Activated CD4-positive, alpha-beta memory T cell treated with anti-CD3 and anti-CD28 coated beads, Interleukin-2, amount 10 ng/mL, durations not matched to agents 7 days and 5 days (primary cell): ENCODE measurements at places on chromosomes 12 and 14. TPM values are rescaled to one million over a fixed set of nuclear protein-coding genes. Genes with fewer than 3 reads are reported as not detected.

- DNase-seq, result no peak
- peak overlapping the region; percentile 24 for H3K27ac ChIP-seq
- peaks cover 87% of the 10 kb centered on the region for H3K36me3 ChIP-seq
Measured at GRCh38 chr12:122518908-122519307, 7.8 kb downstream of the RSRC2 start.

GRCh38 chr14:52299692-52300278 is 14.3 kb upstream of the PTGER2 start:
- peaks cover 41% of the 10 kb centered on the region for H3K4me1 ChIP-seq
- no peak overlapping the region for H3K4me3 ChIP-seq

GRCh38 chr12:9027161-9028059 is 38.1 kb downstream of the KLRG1 start:
- peak overlapping the region; percentile 57 for H3K4me3 ChIP-seq
- peak; percentile 55 for DNase-seq
- peaks cover 15% of the 10 kb centered on the region for H3K36me3 ChIP-seq
- peak overlapping the region; percentile 77 for H3K27ac ChIP-seq

- H3K27ac ChIP-seq, result peak overlapping the region; percentile 17
- no peak for DNase-seq
- peaks cover 95% of the 10 kb centered on the region for H3K36me3 ChIP-seq
- H3K4me3 ChIP-seq, result no peak overlapping the region
Measured at GRCh38 chr12:54522243-54522642, 24.7 kb downstream of the NCKAP1L start.

- H3K36me3 ChIP-seq, result no peaks in the 10 kb centered on the region
- no peak overlapping the region for H3K27ac ChIP-seq
- H3K4me3 ChIP-seq, result no peak overlapping the region
Measured at GRCh38 chr12:5969974-5970690, 25.1 kb upstream of the ANO2 start.

- H3K27me3 ChIP-seq, result peaks cover 7% of the 10 kb centered on the region
- DNase-seq, result peak; percentile 46
- no peaks in the 10 kb centered on the region for H3K36me3 ChIP-seq
- H3K4me3 ChIP-seq, result no peak overlapping the region
- no peak overlapping the region for H3K27ac ChIP-seq
Measured at GRCh38 chr14:34722723-34723545, 8.5 kb upstream of the CFL2 start.

- H3K4me1 ChIP-seq, result no peaks in the 10 kb centered on the region
- no peak for DNase-seq
- H3K4me3 ChIP-seq, result no peak overlapping the region
- H3K27ac ChIP-seq, result no peak overlapping the region
- H3K27me3 ChIP-seq, result peaks cover 35% of the 10 kb centered on the region
- H3K36me3 ChIP-seq, result no peaks in the 10 kb centered on the region
Measured at GRCh38 chr14:51792809-51793208, 67.6 kb upstream of the GNG2 start.

- no peaks in the 10 kb centered on the region for H3K36me3 ChIP-seq
- no peaks in the 10 kb centered on the region for H3K27me3 ChIP-seq
- DNase-seq, result no peak
Measured at GRCh38 chr12:115199831-115200230, 515.9 kb upstream of the TBX3 start.

- H3K27ac ChIP-seq, result no peak overlapping the region
- H3K4me3 ChIP-seq, result no peak overlapping the region
- no peaks in the 10 kb centered on the region for H3K36me3 ChIP-seq
Measured at GRCh38 chr14:36701132-36701531, 39.5 kb downstream of the PAX9 start.

DNA sequence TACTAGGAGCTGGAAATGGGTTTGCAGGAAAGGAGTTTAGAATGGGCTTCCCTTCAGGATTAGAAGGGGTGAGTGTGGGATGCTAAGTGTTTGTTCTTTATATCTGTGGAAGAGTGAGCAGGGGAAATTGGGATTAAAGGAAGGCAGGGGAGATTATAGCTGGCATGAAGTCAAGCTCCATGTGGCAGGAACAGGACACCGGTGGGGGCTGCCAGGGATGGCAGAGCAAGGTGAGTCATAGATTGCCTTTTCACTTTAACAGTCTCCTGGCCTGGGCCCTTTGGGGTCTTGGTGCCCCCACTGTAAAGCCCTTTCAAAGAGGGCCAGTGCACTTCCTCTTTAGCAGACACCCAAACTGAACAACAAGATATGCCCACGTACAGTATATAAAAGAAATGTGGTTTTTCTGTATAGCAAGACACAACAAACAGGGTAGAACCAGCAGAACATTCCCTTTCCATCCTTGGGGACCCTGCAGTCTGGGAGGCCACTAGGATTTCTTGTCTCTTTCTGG is 23.1 kb upstream of the FBXO21 start:
- no peak for DNase-seq
- no peaks in the 10 kb centered on the region for H3K4me1 ChIP-seq
- no peak overlapping the region for H3K27ac ChIP-seq

- H3K27ac ChIP-seq, result no peak overlapping the region
- H3K4me1 ChIP-seq, result peaks cover 39% of the 10 kb centered on the region
- H3K4me3 ChIP-seq, result no peak overlapping the region
- H3K36me3 ChIP-seq, result peaks cover 3% of the 10 kb centered on the region
- H3K27me3 ChIP-seq, result peaks cover 8% of the 10 kb centered on the region
Measured at GRCh38 chr12:51028126-51028812, 2.1 kb upstream of the SLC11A2 start.

DNA sequence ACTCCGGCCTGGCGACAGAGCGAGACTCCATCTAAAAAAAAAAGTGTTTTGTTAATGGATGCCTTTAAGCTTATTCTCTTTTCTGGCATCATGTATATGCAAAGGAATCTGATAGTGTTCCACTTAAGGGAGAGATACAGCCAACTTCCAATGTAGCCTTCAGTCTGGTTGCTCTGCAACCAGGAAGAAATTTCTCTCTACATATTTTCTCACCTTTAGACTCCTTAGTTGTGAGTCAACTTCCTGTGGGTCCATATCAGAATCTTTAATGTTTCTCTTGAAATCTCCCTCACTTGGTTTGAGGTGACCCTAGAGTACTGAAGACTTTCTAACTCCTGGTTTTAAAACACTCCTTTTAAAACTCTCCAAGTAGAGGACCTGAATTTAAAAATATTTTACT is 340.4 kb downstream of the SLC6A15 start:
- no peaks in the 10 kb centered on the region for H3K27me3 ChIP-seq
- H3K36me3 ChIP-seq, result no peaks in the 10 kb centered on the region
- no peaks in the 10 kb centered on the region for H3K4me1 ChIP-seq
- no peak overlapping the region for H3K4me3 ChIP-seq
- no peak for DNase-seq

- no peak overlapping the region for H3K4me3 ChIP-seq
- no peaks in the 10 kb centered on the region for H3K4me1 ChIP-seq
- peaks cover 4% of the 10 kb centered on the region for H3K27me3 ChIP-seq
- no peak overlapping the region for H3K27ac ChIP-seq
Measured at GRCh38 chr14:71237556-71237955, 330.3 kb downstream of the PCNX1 start.

DNA sequence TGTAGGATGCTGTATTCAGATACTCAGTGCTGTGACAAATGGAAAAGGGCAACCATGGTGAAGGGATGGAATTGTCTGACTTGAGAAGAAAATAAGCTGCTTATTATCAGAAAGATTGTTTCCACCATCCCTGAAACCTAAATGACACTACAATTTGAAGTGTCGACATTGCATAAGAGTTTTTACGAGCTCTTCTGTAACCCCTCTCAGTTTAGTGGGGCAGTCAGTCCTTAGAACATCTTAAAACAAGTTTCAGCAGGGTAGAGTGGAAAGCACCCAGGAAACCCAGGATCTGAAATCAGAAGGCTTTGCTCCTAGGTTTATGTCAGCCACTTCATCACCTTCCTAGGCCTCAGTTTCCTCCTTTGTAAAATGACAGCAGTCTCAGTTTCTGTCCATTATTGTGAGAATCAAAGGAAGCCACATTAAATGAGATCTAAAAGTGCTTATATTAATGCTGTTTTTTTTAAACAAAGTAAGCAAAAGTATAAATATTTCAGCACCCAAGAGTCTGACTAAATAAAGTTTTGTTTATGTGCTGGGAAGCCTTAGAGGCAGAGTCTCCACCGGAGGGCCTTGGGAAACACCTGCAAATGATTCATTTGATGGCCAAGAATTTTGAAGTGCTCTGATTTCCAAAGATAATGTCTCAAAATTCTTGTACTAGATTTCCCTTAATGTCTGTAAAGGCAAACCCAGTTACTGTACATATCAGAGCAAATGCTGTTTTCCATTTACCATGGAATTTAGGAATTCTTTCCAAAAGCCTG is 1.8 kb downstream of the IFT43 start:
- H3K27me3 ChIP-seq, result peaks cover 16% of the 10 kb centered on the region
- no peak overlapping the region for H3K27ac ChIP-seq
- no peak for DNase-seq

DNA sequence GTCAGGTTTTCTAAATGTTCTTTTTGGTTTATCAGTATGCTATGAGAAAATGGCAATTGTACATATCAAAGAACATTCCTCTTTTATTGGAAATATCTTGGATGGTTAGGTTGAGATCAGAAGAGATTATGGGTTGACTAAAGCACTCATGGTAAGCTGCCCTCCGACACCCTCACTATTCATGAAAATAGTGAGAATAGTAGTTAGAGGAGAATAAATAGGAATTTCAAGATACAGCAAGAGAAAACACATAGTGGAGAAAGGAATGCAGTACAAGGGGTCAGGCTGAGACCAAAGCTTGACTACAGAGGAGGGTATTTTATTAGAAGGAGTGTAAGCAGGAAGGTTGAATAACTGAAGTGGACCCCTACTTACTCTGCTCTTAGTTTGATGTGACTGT is 112.5 kb downstream of the PTPRQ start:
- H3K36me3 ChIP-seq, result no peaks in the 10 kb centered on the region
- no peaks in the 10 kb centered on the region for H3K4me1 ChIP-seq
- H3K4me3 ChIP-seq, result no peak overlapping the region
- H3K27me3 ChIP-seq, result no peaks in the 10 kb centered on the region

- peak overlapping the region; percentile 37 for H3K4me3 ChIP-seq
- H3K27ac ChIP-seq, result no peak overlapping the region
- no peak for DNase-seq
Measured at GRCh38 chr12:41932470-41932991, 212.1 kb downstream of the GXYLT1 start.

GRCh38 chr12:52944683-52945388 is 4.1 kb upstream of the KRT18 start:
- no peaks in the 10 kb centered on the region for H3K36me3 ChIP-seq
- H3K27ac ChIP-seq, result no peak overlapping the region
- no peak overlapping the region for H3K4me3 ChIP-seq
- H3K27me3 ChIP-seq, result peaks cover 21% of the 10 kb centered on the region
- peaks cover 2% of the 10 kb centered on the region for H3K4me1 ChIP-seq

DNA sequence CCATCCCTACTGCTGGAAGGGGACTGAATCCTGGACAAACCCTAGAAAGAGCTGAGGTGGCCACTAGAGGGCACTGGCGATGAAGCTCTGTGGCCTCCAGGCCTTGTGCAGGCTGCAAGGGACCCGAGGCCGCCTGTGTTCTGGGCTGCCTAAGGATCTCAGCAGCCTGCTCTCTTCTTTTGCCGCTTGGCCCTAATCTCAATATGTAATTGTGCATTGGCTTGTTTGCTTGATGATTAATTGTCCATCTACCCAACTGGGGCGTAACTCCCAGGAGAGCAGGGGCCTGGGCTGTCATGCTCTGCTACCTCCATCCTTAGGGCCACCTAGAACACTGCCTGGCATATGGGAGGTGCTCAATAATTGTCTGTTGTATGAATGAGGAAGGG is 73.8 kb downstream of the SYNE3 start:
- no peaks in the 10 kb centered on the region for H3K27me3 ChIP-seq

- no peak overlapping the region for H3K27ac ChIP-seq
- H3K4me3 ChIP-seq, result no peak overlapping the region
Measured at GRCh38 chr12:65518771-65519170, 240.3 kb downstream of the MSRB3 start.

- no peak for DNase-seq
- H3K4me3 ChIP-seq, result no peak overlapping the region
- no peaks in the 10 kb centered on the region for H3K27me3 ChIP-seq
- peaks cover 3% of the 10 kb centered on the region for H3K36me3 ChIP-seq
Measured at GRCh38 chr14:89308232-89308959, 108.6 kb downstream of the FOXN3 start.

GRCh38 chr14:95961481-95961880 is 77.7 kb upstream of the C14orf132 start:
- H3K27ac ChIP-seq, result no peak overlapping the region
- H3K36me3 ChIP-seq, result no peaks in the 10 kb centered on the region
- H3K4me3 ChIP-seq, result no peak overlapping the region
- DNase-seq, result no peak
- no peaks in the 10 kb centered on the region for H3K4me1 ChIP-seq

GRCh38 chr12:8985213-8985754 is 4.1 kb upstream of the KLRG1 start:
- H3K27ac ChIP-seq, result no peak overlapping the region
- H3K27me3 ChIP-seq, result no peaks in the 10 kb centered on the region
- no peak for DNase-seq
- H3K4me3 ChIP-seq, result no peak overlapping the region
- peaks cover 6% of the 10 kb centered on the region for H3K36me3 ChIP-seq

DNA sequence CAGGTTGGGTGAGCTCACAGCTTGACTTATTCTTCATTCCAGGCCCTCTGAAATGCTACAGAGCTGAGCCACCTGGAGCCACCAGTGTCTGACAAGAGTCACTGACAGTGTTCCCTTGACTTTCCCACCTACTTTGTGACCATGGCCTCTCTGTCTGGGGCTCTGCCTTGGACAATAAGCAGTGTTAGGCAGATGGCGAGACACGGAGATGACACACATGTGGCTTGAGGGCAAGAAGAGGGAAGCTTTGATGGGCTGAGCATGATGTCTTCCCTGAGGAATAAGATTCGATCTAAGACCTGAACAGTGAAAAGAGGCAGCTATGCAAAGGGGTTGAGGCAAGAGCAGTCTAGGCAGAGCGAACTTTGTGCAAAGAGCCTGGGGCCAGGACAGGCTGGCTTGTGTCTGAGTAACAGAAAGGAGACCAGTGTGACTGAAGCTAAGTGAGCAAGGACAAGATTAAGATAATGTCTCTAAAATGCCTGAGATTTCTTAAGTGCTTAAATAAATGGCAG is 105.5 kb downstream of the NUAK1 start:
- H3K27ac ChIP-seq, result no peak overlapping the region
- H3K4me3 ChIP-seq, result no peak overlapping the region
- peaks cover 2% of the 10 kb centered on the region for H3K27me3 ChIP-seq
- no peaks in the 10 kb centered on the region for H3K4me1 ChIP-seq

- H3K4me3 ChIP-seq, result peak overlapping the region; percentile 34
- H3K27ac ChIP-seq, result peak overlapping the region; percentile 98
- peaks cover 61% of the 10 kb centered on the region for H3K4me1 ChIP-seq
- peak; percentile 66 for DNase-seq
Measured at GRCh38 chr12:11981121-11981733, 89.5 kb upstream of the BCL2L14 start.

The ISM2 gene
- total RNA-seq, result not detected

The CLEC9A gene
- not detected for total RNA-seq

The ERBB3 gene
- 2.5 TPM for total RNA-seq

The TAS2R42 gene
- total RNA-seq, result not detected

The SERPINA3 gene
- total RNA-seq, result not detected

The KLRC4 gene
- not detected for total RNA-seq

The GSKIP gene
- 25.4 TPM for total RNA-seq

The KIF26A gene
- total RNA-seq, result 7.7 TPM

The LHX5 gene
- total RNA-seq, result not detected

The SRGAP1 gene
- total RNA-seq, result not detected

The CEBPE gene
- total RNA-seq, result 0.25 TPM

The SERPINA4 gene
- not detected for total RNA-seq

The GRIP1 gene
- total RNA-seq, result 0.18 TPM
